ENCODE measurements at places on chromosomes 5 and 9. TPM values are rescaled to one million over a fixed set of nuclear protein-coding genes. Genes with fewer than 3 reads are reported as not detected.

Gene ROPN1L
- total RNA-seq, result 0.35 TPM

Gene PNPLA7
- 0.26 TPM for total RNA-seq

Gene PRR16
- 1.1 TPM for total RNA-seq

DNA sequence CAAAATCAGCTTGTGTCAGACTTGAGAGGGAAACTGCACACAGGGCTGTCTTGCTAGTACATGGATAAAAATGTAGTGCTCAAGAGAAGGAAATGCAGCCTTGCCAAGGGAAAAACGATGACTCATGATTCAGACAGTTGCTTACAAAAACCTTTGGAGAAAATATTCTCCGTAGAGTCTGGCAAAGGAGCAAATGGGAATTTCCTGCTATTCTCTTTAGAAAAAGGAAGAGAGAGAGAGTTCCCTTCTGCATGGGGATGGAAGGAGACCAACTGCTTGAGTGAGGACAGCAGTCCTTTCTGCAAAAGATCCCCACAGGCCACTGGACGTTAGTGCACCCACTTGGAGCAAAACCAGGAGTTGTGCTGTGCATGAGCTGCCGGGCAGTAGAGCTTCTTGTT lies 7.6 kb downstream of the IFNB1 start:
- DNase-seq, result peak; percentile 21

- DNase-seq, result no peak
These were observed 16.9 kb downstream of the MED27 start for GRCh38 chr9:132062806-132063205.

DNA sequence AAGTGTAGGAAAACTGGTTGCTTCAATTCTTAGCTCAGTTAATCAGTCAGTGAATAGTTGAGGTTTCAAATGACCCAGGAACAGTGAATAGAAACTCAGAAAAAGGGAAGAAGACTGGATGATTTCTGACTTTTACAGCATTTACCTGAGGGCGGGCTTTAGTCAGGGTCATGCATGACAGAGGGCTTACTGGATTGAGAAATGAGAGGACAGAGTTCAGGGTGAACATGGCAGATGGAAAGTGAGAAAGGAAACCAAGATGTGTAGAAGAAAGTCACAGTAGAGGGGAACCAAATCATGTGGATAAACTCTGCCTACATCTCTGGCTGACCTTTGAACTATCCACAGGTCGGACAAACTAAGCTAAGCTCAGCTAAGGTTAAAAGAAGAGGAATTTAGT lies 596.0 kb downstream of the SEMA5A start:
- no peak for DNase-seq

DNA sequence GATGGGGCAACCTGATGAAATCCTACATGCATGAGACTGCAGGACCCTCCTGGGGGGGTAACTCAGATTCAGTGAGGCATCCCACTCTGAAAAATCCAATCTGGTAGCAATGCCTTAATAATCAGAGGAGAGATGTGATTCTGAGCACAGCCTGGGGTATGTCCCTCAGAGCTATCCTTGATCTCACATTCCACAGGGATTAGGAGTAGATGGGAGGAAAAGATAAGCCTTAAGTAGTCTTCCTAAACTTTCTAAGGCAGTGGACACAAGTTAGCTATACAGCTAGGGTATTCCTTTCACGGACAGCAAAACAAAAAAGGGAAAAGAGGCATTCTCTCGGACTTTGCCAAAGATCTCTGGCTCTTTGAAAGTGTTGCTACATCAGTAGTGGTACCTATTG lies 3.9 kb upstream of the SPATA9 start:
- DNase-seq, result no peak

DNA sequence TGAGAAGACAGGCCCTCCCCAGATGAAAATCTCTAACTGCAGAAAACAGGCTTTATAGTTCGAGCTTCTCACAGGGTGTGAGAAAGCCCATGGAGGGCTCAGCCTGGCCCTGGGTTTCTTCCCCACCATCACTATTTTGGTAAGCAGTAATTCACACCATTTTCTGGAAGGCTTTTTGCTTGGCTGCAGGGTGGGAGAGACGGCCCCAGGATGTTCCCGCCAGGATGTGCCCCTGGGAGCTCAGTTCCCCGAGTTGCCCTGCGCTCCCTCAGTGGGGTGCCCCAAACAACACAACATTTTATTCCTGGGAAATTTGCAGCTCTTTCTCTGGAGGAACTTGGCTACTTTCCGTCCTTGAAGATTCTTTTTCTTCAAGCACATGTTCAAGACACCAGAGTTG lies 100.8 kb downstream of the HSD17B3 start:
- DNase-seq, result no peak

- DNase-seq, result no peak
These were observed 122.9 kb upstream of the OSMR start for GRCh38 chr5:38722918-38723317.

DNA sequence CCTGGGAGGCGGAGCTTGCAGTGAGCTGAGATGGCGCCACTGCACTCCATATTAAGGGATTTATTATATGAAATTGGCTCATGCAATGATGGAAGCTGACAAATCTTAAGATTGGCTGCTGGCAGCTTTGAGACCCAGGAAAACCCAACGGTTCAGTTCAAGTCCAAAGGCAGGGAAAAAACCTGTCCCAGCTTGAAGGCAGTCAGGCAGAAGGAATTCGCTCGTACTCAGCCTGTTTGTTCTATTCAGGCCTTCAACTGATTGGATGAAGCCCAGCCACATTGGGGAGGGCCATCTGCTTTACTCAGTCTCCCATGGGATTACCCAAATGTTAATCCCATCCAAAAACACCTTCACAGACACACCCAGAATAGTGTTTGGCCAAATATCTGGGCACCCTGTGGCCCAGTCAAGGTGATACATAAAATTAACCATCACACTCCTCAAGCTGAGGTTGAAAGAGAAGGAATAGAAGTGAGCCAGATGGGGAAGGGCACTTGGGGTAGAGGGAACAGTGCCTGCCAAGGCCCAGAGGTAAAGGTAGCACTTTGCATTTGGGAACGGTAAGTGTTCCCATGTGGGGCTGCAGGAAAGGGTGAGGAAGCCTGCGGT lies 8.5 kb upstream of the ORM1 start:
- no peak for DNase-seq

Gene C7
- total RNA-seq, result not detected

DNA sequence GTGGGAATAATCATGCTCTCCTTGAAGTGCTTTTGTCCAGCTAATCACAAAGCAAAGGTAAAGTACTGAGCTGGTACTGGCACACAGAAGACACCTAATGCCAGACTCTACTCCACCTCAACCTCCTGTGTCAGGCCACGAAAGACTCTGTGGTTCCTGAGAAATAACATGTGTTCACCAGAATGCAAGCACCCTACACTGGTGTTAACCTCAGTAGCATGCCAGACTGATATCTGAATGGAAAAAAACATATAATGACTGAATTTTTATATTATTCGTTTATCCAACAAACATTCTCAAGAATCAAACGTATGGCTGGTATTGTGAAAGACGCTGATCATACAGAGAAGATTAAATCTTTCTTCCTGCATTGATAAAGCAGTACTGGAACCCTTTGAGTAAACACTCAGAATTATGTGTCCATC lies 97.1 kb upstream of the IFNE start:
- DNase-seq, result no peak

Gene GDF9
- total RNA-seq, result not detected

- peak; percentile 63 for DNase-seq
These were observed 847.9 kb downstream of the EFNA5 start for GRCh38 chr5:106822851-106823250.

Measured in NCI-H460 (cell line).